ENCODE measurements at places on chromosomes 13 and 19.

DNA sequence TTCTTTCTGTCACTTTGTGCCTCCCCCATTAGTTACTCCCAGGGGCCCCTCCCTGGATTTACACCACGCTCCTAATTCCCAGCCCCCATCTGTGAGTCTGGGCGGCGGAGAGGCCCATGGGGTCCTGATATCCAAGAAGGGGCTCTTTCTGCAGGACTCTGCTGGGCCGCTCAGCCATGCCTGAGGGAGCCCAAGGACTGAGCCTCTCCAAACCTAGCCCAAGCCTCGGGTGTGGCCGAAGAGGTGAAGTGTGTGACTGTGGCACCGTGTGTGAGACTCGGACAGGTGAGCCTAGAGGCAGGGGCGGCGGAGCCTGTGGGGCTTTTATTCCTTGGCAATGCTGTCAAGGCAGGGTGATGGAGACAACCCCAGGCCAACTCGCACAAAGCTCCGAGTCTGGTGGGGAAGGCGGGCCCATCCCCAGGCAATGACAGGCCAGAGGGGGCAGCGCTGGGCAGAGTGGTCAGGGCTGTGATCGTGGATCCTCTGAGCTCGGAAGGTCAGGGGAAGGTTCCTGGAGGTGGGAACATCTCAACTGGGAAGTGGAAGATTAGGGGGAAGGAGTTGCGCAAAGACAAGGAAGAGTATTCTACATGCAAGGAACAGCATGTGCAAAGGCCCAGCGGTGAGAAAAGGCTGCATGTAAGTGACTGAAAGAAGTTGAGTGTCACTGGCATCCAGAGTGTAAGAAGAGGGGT lies 1.6 kb downstream of the PLEKHG2 start:
- peak; percentile 35 for DNase-seq

DNA sequence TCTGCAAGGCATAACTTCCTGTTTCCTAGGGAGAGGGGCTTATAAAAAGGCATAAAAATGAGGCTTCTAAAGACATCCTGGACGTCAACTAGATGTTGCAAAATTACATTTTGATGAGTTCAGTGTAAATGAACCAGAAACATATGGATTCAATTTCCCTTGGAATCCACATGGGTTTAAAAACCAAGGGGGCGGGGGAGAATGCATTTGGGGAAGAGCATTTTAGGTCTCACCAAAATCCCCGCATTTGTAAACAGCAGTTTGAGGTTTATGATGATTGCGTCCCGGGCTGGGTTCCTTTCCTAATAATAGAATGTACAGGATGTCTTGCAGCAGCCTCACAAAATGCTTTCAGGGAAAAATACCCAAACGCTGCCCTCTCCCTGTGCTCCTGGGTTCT lies 407.8 kb downstream of the ZNF536 start:
- DNase-seq = no peak

DNA sequence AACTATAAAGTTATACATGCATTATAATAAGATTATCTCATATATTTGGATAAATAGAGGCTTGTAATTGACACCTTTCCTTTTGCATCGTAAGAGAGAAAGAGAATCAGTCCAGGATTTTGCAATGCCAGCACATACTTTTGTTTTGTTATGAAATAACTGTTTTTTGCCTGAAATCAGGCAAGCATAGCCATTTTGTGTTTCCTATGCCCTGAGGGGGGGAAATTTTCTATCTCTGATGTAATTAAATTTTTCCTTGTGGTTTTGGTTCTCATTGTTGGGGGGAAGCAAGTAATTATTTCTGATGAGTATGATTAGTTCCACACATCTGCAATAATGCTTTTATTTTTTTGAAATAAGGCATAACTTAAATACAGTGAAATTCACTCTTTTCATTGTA lies 229.4 kb downstream of the NDFIP2 start:
- no peak for DNase-seq

DNA sequence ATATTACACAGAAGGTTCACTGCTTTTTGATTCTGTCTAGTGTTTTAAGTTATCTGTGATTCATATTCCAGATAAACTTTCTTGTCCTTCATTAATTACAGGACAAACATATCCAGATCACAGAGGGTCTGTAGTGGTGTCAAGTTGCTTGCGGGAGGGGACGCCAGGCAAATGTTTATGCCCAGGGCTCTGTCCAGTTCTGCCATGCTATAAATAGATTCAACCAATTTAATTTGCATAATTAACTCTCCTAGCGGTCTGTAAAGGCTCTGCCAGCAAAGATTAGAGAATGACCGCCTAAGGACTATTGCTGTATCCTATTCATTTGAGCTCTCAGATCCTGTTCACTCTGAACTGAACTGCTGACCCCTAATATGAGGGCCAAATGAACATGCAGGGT lies 59.7 kb upstream of the TRPC4 start:
- no peak for DNase-seq

DNA sequence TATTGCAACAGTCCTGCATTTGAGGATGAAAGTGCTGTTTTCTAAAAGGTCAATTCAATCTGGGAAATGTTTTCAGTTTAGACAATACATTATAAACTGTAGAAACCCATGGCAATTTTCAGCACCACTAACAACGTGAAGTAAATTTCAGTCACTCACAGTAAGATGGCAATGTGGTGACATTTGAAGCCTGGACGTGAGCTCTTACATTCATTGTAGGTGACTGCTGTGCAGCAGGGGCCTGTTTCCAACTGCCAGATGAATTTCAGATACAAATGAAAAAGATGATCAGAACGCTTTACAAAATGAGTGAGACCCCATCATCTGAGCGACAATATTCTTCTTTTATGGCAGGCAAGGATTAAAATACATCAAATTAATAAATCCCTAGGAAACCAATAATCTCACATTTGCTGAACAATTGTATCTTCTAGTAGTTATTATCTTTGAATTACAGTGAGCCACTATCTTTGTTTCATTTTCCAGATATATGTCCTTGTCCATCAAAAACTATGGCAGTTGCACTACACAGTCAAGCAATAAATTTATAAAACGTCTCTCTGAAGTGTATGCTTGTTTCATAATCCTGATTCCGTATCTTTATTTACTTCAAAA lies 1816.8 kb downstream of the OLFM4 start:
- no peak for DNase-seq

DNA sequence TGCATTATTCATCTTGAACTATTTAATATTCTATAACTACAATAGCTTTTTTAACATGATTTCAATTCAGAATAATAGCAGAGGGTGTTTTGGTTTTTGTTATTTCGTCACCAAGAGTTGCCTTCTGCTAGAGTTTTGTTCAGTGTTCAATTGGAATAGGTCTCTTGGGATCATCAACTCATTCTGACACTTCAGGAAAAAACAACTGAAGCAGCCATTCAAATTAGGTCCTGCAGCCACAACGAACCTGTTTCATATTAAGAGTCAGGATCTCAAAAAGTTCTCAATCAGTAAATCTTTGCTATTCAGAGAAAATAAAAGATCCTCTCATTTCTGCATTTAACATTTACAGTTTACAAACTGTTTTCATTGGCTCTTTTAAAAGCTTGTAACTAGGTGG lies 2.4 kb upstream of the CHAMP1 start:
- DNase-seq = no peak

DNA sequence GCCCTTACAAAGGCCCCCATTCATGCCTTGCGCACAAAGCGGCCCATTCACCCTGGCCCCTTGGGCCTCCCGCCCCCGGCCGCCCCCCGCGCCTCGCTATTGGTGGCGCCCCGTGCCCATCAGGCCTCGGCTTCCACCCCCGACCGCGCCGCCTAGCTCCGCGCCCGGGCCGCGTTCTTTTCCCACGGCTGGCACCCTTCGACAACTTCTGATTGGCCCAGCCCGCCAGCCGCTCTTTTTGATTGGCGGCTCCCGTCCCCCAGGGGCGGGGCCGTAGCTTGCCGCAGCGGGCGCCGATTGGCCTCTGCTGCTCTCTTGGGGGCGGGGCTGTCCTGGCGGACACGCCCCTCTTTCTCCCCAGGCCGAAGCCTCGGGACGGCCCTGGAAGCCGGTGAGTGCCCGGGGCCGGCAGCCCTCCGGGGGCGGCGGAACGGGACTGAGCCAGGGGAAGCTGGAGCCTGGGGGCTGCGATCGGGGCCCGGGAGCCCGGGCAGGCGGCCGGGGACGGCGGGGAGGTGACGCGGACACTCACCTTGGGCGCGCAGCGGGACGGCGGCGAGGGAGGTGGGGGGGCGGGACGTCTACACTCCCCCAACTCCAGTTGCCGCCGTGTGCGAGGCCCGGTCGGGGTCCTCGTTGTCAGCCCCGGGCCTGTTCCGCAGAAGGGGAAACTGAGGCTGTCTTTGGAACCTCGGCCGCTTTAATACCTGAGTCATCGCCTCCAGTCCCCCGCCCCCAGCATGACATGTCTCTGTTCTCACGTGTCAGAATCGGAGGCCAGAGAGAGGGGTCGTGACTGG lies at the start of gene MYH14:
MYH14 (plus strand) TSS at position 342 of the 800 bp plus-strand sequence. CDS start 6,744 bp downstream, outside the sequence.
- no peak for DNase-seq

DNA sequence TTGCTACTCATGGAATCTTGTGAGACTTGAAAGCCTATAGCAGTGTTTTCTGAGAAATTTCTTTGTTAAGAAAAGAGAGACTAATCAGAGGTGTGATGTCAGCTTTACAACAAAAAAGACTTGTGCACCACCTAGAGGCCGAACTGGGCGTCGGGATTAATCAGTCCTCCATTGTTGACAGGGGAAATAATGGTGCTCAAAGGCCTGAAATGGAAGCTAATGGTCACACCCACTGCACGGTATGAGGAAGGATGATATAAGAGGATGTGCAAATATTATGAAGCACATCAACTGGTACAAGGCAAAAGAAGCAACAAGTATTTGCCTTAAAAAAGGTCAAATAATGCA lies 480.2 kb upstream of the MIR17HG start:
- peak; percentile 53 for DNase-seq

DNA sequence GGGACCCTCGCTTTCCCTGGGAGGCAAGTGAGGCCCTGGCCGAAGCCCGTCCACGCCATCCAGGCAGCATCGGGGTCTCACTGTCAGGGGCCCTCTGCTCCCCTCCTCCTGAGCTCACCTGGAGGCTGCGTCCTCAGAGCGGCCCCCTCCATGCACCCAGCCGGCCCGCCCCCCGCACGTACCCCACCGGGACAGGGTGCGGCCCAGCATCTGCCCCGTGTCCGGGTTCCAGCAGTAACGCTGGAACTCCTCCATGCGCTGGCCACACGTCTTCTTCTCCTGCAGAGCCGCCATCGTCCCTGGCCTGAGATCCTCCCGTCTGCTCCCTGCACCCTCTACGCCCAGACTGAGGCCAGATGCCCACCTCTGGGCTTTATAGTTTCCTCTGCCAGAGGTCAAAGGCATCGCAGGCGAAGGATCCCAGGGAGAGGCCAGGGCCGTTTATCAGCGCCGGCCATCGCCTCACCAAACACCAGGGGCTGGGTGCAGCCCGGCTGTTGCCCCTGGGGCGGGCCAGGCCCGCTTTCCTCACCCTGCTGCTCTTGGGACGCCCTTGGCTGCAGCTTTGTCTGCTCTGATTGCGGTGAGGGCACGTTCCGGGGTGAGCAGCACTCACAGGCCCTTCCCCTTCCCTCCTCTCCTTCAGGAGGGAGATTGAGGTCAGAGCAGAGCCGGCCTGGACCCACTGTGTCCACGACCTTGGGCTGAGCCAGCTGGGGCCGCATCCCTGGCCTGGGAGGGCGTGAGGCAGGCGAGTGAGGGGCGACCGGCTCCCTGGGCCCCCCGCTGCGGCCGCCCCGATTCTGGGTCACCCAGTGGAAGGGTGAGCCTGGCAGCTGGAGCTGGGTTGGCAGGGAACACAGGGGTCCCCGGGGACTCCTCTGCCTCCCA lies at the start of gene ATP4B:
ATP4B (minus strand) TSS at position 348 of the 891 bp plus-strand sequence; CDS start at position 294, 54 bp downstream.
- peak; percentile 3 for DNase-seq

DNA sequence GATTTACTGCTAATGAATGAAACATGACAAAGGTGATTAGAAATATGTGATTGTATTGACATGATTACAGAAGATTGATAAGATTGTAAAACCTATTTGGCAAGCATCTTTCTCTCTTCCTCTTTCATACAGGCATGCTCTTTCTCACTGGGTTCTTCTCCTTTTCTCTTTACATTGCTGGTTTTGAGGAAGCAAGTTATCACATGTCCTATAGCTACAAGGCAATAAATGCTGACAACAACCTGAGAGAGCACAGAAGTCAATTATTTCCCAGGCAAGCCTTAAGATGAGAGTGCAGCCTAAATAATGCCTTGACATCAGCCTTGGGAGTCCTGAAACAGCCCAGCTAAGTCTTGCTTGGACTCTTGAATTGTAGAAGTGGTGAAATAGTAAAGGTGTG lies 875.0 kb downstream of the SLITRK1 start:
- DNase-seq = no peak

DNA sequence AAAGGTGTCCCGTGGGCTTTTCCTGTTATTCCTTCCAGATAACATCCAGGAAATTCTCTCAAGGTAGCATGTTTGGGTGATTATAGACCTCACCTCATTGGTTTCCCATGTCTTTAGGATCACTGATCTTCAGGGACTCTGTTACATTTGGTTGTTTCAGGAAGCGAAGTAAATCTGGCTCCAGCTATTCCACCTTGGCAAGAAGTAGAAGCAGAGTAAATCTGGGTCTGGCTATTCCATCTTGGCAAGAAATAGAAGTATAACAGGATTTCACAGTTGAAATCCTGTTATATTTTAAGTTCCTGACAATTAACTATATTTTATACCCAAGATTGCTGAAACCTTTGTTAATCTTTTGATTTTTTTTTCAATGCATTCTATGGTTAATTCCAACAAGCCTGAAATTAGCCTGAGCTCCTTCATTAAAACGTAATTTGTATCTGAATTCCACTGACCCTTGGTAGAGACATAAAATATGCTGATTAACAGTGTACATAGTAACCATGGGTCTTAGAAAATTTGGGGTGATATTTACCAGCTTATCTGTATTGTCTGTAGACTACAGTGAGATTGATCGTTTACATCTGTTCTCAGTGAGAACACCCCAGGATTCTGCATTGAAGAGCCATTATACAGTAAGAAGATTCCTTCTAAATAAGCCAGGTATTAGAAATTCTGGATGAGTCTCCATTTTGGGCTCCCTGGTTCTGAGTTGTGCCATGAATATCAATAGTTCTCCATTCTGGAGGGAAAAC lies 267.6 kb upstream of the SLITRK6 start:
- no peak for DNase-seq

DNA sequence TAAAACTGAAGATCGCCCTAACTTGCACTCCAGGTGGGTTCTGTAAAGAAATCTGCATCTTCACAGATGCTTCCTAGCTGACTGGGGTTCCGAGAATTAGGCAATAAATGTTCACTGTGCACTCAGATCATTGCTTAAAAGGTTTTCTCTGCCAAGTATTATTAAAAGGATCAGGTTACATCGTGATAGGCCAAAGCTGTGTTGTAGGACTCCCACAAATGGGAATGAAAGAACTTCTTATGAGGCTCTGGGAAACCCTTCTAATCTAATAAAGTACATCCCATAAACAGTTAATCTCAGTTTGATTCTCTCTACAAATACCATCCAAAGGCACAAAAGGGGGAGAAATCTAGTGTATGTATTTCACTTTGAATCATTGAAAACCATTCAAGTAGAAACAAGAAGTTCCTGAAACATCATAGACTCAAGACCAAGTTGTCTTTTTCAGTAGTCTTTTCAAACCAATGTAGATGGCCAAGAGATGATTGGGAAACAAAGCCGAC lies 7.1 kb upstream of the POU4F1 start:
- no peak for DNase-seq

Data from activated naive CD4-positive, alpha-beta T cell treated with anti-CD3 and anti-CD28 coated beads for 36 hours (primary cell).